ENCODE measurements at places on chromosomes 16 and 17.
A peak's percentile ranks its signal among the peaks of the same experiment; 100 is the strongest.

GRCh38 chr17:66755101-66755943 lies 79.6 kb upstream of the CACNG5 start:
- DNase-seq: no peak

DNA sequence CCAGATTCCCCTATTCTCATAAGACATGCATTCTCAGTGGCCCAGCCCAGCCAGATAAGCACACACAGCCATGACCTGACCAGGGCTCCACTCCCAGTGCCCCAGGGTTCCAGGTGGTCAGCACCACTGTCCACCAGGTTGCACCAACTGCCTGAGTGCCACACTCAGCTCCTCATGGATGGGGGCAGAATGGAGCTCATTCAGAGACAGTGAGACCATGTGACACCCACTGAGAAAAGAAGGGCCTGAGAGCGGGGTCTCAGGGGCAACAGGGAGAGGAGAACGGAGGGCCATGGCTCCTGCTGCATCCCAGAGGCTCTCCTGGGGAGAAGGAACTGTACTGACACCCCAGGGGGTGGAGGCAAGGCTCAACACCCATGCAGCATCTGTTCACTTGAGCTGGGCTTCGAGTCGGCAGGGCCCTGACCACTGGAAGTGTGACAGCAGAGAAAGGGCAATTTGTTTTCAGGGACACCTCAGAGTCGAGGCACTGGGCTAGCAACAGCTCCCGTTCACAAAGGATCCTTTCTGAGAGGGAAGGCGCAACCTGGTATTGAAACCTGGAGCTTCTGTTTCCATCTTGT lies 18.7 kb upstream of the SLC38A8 start:
- no peak for DNase-seq

- DNase-seq: peak; percentile 48
Observed at GRCh38 chr16:11396241-11397048, 51.2 kb downstream of the RMI2 start.

DNA sequence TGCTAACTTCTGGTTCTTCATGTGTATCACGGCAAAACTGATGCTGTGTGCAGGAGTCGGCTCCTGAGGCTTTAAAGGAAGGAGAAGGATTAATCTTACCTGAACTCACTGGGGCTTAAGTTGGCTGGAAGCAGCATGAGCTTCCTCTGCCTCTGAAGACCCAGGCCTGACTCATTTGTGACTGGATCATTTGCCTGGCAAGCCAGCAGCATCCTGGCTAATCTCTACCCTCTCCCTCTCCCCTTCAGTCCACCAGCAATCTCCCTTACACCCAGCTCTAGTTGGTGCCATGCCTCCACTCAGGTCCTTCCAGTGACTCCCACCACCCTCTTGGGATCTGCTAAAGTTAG lies 150.3 kb downstream of the IRX3 start:
- DNase-seq: no peak

- no peak for DNase-seq
Observed at GRCh38 chr17:37239690-37240334, 136.0 kb upstream of the C17orf78 start.

- DNase-seq: peak; percentile 37
Observed at GRCh38 chr16:46918905-46919792, 35.0 kb downstream of the GPT2 start.

DNA sequence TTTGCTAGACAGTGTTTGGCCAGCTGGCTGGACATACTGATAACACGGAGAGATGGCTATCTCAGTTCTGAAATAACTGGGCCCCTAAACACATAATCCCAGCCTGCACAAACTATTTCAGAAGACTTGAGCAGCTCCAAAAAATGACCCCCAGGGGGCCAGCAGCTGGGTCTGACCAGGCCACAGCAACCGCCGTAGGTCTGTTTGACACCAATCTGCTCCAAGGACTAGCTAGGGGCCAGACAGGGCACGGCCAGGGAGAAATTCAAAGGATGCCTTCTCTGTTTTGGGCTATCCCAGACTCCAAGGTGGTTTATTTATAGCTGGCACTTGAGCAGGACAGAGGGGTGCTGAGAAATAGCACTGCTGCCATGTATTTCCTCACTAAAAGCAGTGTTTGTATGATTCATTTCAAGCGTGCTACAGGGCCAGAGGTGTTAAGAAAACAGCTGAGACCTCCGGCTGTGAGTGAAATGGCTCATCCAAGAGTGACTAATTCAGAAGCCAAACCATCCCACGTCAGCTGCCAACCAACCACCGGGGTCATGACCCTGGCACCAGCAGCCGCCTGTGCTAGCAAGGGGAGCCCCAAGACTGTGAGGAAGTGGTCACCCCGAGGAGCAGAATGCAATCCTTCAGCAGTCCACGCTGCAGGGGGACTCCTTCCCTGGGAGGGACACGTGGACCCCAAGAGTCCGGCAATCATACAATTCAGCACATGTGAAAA lies 5.7 kb downstream of the GGA2 start:
- peak; percentile 78 for DNase-seq

- DNase-seq: no peak
Observed at GRCh38 chr17:16969931-16970906, 1.7 kb downstream of the TNFRSF13B start.

DNA sequence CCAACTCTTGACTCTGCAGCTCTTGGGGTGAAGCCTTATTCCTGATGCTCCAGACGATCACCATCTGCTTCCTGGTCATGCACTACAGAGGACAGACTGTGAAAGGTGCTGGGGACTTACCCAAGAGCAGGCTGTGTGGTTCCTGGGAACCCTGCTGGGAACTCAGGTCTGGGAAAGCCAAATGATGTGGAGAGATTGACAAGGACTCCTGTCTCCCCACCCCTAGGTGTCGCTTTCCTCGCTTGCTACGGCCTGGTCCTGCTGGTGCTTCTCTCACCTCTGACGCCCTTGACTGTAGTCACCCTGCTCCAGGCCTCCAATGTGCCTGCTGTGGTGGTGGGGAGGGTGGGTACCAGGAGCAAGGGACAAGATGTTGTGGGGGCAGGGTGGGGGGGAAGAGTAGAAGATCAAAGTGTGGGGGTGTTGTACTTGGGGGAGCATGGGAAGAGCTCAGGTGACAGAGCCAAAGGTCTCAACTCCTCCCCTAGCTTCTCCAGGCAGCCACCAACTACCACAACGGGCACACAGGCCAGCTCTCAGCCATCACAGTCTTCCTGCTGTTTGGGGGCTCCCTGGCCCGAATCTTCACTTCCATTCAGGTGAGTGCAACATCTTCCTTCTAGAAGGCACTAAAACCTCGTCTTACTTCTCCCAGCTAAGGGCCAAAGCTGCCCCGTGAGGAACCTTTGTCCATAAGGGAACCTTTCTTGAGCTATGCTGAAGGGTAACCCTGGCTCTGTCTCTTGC lies 3.0 kb downstream of the SOX15 start:
- DNase-seq: no peak

DNA sequence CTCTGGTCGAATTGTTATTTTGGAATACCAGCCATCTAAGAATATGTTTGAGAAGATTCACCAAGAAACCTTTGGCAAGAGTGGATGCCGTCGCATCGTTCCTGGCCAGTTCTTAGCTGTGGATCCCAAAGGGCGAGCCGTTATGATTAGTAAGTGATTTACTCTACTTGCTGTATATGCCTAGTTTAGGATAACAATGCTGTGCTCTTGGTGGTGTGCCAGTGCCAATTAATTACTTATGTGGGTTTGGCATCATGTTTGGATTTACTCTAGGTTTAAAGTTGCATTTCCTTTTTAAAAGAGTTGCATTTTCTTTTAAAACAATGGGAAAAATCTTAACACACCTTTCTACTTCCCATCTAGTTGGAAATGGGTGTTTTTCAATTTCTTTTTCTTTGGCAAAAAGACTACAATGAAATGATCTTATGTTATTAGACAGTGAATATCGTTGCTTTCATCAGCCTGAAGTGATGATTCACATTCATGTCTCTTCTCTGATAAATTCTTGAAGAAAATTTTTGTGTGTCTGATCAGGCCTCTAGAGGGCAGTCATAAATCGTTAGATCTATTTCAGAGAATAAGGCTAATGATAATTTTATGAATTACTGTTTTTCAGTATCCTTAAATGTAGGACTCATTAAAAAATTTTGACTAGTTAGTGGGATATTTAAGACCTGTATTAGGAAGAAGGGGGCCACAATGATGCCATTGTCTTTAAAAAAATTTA lies 5.6 kb downstream of the SF3B3 start:
- DNase-seq: no peak

- DNase-seq: no peak
Observed at GRCh38 chr17:16477255-16477654, 14.7 kb downstream of the LRRC75A start.

DNA sequence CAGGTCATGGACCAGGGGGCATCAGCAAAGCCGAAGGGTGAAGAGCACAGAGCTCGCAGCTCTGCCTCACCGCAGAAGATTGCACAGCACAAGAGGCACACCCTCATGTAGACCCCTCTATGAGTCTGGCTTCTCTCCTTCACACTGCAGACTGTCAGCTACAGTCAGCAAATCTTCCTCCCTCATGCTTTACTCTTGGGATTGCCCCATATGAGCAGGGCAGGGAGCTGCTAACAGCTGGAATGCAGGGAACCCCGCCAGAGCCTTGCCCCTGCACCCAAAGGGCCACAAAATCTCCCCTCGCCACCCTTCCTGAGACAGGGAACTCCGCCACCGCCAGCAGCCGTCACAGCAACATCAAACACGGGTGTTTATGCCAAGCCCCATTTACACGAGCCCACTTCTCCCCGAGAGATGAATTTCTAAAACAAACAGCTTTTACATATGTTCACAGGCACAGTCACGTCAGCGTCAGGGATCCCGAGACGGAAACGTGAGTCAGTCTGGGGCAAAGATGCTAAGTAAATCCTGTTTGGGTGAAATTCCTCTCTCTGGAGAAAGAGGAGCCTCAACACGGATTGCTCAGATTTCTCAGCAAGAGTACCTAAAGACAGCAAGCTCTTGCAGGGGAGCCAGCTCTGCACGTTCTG lies 121.9 kb downstream of the CDYL2 start:
- DNase-seq: no peak

DNA sequence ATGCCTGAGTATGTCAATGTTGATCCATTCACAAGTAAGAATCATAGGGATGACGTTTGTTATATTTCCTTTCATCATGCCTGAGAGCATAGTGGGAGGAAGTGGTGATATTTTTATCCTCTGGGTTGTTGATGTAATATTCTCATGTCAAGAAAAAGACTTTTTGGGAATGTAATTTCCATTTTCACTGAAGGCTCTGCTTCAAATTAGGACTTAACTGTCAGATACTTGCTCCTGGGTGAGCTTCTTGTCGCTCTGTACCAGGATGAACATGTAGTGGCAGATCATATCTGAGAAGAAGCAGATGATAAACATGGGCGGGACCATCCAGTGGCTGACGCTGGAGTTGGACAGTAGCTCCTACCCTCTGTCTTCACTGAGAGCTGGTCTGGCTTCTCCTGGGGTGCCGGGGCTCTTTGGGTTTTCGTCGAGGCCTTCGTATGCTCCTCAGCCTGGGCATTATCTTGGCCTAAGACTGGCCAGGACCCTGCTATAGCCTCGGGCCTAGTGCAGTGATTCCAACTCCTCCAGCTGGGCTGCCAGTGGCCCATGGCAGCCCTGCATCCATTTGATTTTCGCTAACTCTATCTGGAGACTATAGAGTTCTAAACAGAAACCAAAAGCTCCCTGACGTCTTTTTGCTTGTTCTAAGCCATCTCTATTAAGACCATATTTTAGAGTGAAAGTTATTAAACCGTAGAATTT lies 19.7 kb downstream of the CYB5B start:
- peak; percentile 75 for DNase-seq

All from T-helper 2 cell (primary cell).